ENCODE measurements at places on chromosomes 7 and 10.

GRCh38 chr10:131806646-131807317, 94.0 kb upstream of the PPP2R2D start:
- no peak for DNase-seq

GRCh38 chr10:10973310-10973709, 44.4 kb upstream of the CELF2 start:
- no peak for DNase-seq

DNA sequence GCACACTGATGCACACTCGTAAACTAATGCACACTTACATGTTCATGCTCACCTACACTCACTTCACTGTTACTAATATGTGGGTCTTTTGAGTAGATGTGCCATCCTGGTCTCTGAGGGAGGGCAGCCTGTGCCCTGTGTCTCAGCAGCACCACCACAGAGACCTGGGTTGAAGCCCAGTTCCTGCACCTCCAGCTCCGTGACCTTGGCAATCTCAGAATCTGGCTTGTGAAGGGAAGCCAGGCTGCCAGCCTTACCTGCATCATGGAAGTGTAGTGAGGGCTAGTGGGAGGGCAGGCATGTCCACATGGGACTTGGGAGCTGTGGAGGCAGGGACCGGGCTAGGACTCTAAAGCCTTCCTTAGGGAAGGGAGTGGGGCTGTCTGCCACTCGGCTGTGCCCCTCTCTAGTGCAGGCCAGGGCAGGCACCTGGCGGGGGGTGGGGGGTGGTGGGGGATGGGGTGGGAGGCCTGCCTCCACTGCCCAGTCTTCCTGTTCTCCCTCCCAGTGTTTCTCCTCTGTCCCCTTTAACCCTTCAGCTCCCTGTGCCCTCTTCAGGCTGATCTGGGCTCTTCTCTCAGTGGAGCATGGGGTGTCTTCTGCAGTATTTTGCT, 8.1 kb downstream of the ADCY1 start:
- no peak for DNase-seq

GRCh38 chr10:29669149-29669548, 34.4 kb upstream of the SVIL start:
- no peak for DNase-seq

DNA sequence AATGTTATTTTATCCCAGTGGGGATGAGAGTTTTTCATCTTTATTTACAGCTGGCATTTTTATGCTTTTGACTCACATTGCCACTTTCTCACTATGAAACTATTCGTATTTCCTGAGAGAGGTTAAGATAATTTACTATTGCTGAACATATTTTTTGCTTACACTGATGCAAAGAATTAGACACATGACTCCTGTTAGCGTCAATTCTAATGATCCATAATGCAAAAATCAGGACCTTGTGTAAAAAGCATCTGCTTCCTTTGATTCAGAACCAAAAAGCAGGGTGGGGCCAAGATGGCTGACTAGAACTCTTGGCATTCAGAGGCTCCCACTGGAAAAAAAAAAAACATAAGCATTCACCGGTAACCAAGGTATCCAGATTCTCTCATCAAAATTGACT, 464.8 kb downstream of the SEMA3D start:
- no peak for DNase-seq

GRCh38 chr10:59976909-59977308, 70.6 kb upstream of the CCDC6 start:
- DNase-seq: no peak

GRCh38 chr10:14312014-14312413, 18.7 kb downstream of the FRMD4A start:
- no peak for DNase-seq

DNA sequence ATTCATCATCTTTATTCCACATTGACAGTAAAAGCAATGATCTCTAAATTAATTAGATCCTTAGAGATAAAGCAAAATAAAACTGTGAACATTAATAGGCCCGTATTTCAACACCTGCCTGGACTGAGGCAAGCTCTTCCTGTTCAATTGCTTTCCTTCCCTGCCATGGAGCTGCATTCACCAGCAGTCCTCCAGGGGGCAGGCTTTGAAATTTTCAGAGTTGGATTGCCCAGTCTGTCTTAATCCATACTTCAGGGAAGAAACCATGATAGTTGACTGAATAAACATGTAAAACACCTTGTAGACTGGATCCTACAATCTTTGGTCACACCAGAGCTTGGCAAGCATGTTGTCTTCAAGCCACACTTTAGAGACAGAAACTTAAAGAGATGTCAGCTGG, 936.6 kb downstream of the NRG3 start:
- DNase-seq: no peak

DNA sequence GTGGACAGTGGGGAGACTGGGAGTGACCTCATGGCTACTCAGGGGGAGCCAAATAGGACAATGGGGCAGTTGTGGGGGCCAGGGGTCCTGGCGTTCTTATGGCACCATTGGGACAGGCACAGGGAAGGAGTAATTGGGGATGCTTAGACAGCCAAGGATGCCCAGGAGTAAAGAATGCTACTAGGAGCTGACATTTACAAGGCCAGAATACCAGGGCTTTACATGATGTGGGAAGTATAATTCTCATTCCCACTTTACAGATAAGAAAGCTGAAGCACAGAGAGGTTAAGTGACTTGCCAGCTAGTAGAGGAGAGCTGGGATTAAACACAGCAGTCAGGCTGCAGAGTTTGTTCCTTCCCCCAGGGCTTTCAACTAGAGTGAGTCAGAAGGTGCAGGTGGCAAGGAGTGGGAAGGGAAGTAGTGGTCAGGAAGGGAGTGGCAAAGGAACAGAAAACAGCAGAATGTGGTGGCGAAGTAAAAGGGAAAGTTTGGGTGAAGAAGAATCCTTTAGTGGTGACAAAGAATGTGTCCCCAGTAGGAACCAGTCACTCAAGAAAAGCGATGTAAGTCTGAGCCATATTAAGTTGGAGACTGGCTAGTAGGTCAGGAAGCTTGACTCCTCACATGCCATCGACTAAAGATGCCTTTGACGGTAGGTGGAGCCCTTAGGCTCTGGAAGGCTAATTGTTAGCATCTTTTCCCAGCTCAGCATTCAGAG, 32.8 kb downstream of the CPVL start:
- DNase-seq: no peak

DNA sequence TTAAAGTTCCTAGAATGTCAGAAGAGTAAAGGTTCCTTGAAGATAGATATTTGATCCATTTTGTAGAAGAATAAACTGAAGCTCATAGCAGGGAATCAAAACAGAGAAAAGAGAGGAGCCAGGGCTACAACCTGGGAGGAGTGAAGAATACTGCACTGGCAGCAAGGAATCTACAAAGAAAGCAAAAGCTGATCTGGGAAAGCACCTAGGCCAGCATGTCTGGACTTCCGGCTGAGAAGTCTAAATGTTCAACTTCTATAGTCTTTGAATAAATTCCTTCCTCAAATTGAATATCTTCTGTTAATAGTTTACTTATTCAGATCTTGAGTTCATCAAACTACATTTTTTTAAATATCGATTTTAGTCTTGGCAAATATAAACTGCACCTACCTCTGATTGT, 78.2 kb downstream of the VPS41 start:
- no peak for DNase-seq

Measured in esophagus squamous epithelium (tissue), 5 donors.